ENCODE measurements at places on chromosomes 11 and 22.

- no peak for DNase-seq
These were observed 18.5 kb downstream of the ATL3 start for GRCh38 chr11:63652671-63653070.

- DNase-seq: no peak
These were observed 11.0 kb downstream of the MUC5AC start for GRCh38 chr11:1168721-1169161.

GRCh38 chr22:23315341-23315917 lies 135.1 kb downstream of the BCR start:
- DNase-seq: peak; percentile 73

DNA sequence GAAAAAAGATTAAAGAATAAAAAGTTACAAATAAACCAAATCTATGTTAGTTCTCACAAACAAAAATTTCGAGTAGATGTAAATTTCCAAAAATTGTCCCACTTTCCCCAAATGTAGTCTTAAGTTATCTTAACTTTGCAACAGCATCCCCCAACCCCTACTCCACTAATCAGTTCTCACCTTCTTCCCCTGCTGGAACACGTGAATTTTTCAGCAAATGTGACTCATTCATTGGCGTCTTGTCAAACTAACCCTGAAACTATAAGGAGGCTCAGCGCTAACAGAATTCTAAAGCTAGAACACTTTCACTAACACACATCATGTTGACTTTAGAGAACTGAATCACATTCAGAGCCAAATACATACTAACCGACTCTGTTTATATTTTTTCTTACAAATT lies 46.1 kb downstream of the PHF21A start:
- peak; percentile 33 for DNase-seq

DNA sequence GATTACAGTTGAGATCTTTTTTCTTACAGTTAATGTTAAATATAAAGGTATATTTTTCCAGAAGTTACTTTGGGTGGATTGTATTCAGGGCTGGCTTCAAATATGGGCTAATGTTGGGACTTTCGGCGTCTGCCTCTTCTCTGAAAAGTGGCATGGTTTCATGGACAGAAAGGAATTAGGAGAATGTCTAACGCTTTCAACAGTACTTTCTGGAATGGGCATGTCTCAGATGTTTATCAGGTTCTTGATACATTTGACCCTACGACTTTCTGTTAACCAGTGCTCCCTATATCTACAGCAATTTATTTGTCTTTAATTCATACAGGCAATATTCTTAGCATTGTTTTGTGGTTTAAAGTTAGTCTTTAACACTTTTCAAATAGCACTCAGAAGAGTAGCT lies 33.7 kb downstream of the ZC3H12C start:
- DNase-seq: no peak

DNA sequence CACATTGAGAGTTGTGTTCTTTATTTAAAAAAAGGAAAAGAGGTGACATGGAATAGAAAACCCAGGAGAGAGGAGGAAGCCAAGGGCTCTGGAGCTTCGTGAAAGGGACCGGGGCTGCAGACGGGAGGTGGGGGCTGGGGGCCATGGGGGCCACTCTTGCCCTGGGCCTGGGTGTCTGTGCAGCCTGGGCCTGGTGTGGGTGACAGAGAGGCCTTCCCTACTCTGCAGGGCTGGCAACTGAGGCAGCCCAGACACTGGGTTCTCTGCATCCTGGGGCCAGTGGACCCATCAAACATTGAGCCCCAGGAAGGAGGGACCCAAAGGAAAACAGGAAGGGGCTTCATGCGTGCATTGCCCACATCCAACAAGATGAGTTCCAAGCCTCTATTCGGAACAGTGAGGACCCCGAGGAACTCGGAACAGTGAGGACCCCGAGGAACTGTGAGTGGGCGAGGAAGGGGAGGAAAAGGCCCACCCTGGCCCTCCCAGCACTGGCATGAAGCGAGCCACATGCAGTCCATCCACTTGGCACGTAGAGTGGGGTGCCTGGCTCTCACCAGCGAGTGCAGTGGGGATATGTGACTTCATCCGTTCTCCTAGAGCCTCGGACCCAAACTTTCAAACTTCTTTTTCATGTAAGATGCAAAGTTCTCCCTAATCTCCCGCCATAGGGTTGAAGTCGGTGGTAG lies 1121.6 kb downstream of the BRD1 start:
- no peak for DNase-seq

GRCh38 chr11:111403051-111403726 lies 24.1 kb upstream of the POU2AF1 start:
- DNase-seq: no peak

- no peak for DNase-seq
These were observed 130.4 kb downstream of the SLC1A2 start for GRCh38 chr11:35288817-35289541.

DNA sequence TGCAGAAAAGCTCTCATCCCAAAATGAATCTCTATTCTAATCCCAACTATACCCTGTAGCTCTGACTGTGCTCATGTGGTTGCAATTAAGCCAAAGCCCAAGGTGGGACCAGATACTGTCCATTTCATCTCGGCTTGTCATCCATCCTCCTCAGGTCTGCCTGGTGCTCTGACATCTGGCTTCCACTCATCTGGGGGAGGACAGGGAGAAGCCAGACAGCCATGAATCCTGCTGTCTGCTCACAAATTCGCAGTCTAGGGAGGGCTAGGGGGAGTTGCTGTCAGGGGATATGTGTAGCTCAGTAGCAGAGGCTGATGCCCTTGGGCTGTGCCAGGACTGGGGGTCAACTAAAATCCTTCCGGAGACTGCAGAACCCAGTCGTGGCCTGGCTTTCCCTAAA lies 167.1 kb downstream of the ETS1 start:
- DNase-seq: no peak

GRCh38 chr11:64870176-64870892 lies 8.1 kb downstream of the EHD1 start:
- DNase-seq: no peak

- peak; percentile 49 for DNase-seq
These were observed 3.8 kb upstream of the ADORA2A start for GRCh38 chr22:24423519-24424000.

- peak; percentile 26 for DNase-seq
These were observed 24.6 kb upstream of the CCDC90B start for GRCh38 chr11:83310718-83311117.

DNA sequence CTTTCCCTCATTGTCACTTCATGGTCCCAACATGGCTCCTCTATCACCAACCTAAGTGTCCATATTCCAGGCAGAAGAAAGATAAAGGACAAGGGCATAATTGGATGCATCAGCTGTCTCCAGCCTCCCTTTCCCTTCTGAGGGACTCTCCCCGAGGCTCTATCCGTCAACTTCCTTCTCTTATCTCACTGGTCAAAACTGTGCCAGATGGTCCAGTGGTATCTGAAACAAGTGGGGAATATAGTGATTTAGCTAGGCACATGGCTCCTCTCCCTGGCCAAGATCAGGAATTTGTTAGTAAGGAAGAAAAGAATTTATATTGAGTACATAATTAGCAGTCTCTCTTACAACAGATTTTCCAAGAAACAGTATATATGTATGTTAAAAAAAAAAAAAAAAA lies 12.6 kb upstream of the SPON1 start:
- DNase-seq: no peak

DNA sequence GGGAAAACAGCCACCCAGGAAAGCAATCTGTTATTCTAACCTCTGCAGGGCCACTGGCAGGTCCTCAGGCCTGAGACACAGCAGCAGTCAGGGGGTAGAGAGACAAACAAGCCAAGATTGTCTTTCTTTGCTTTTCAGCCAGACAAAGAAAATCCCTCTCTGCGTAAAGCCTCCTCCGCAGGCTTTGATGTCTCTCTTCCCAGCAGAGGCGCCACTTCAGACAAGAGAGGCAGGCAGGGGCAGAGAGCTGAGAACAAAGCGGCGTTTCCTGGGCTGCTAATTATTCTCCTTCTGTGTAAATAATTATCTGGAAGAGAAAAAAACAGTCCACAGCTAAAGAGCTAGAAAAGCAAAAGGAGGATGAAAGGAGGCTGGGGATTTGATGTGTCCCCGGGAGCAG lies 102.7 kb upstream of the SEZ6L start:
- peak; percentile 59 for DNase-seq

- peak; percentile 10 for DNase-seq
These were observed 38.8 kb upstream of the UBASH3B start for GRCh38 chr11:122616718-122617117.

- no peak for DNase-seq
These were observed 60.4 kb downstream of the RDX start for GRCh38 chr11:110235966-110236365.

DNA sequence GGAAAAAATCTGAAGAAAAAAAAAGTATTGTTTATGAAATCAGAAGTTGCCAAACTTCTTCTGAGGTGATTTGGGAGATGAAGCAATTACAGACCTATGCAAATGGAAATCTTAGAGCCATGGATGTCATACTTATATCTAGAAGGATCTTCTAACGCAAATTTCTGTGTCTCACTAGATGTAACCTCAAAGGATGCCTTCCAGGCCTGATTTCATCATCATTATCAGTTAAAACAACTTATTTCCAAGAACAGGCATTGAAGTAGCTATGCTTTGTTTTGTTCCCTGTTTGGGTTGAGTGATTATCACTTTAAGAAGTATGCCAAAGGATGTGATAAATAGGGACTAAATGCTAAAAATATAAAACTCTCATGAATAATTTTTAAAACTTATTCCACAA lies 43.9 kb upstream of the ANGPTL5 start:
- no peak for DNase-seq

Measured in A673 (cell line).